Astrocyte (in vitro differentiated cells and primary cell): ENCODE measurements at places on chromosomes 16 and 17.

DNA sequence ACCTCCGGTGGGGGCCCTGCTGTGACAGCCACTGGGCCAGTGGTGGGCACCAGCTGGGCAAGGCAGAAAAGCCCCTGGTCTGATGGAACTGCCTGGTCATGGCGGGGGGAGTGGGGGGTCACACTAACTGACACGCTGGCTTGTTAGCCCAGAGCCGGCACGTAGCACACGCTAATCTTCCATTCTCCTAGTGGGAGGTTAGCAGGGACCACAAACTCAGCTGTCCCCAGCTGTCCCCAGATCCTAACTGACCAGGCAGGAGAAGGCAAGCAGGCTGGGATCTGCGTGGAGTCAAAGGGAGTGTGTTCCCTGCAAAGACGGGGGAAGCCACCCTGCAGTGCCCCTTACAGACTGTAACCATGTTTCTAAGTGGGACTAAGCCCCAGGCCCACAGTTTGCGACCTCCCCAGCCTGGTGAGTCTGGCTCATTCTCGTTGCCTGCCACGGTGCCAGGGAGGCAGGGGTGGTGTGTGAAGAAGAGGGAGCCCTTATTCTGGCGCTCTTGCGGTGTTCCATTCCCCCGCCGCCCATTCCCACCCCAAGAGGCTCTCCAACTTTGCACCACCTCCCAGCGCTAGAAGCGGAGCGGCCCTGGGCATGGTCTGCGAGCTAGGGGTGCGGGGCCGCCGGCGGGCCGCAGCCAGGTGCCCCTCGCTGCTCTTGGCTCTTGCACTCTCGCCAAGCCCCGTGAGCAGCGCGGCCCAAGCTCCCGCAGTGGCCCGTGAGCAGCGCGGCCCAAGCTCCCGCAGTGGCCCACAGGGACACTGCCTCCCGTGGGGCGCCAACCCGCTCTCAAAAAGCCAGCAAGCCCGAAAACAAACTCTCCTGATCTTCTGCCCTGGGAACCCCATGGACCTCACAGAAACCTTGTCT is 12.1 kb upstream of the ZNF423 start:
- DNase-seq: no peak

DNA sequence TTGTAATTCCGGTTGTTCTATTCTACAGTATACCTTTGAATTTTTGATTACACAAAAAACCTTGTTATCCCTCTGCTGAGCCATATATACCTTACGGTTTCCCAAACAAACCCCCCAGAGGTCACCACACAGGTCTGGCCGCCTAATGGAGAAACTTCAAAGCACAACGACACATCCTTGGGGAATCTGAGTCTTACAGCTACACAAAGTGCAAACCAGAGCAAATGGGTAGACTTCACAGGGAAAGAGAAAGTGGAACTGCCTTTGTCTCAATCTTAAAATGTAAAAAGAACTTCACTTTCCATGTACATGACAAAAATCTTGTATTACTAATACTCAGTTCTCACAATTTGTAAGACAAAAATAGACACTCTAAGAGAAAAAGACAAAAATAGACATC is 2.7 kb downstream of the FBXO31 start:
- no peak for DNase-seq

- no peak for DNase-seq
Observed at GRCh38 chr17:45111850-45112249, 20.5 kb downstream of the PLCD3 start.

DNA sequence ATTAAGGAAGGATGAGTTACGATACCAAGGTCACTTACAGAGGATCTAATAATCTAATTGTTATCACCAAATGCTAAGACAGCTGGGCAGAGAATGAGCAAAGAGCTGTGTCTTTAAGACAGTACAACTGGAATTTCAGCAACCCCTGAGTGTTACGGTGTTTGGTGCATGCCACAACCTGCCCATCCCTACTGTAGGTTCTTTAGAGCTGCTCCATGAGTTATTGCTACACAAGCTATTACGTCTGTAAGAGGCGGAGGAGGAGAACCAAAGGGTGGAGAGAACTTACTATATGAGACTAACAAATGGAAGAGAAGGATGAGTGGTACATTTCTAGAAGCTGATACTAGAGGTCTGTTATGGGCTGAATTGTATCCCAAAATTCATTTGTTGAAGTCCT is 14.2 kb upstream of the C17orf78 start:
- no peak for DNase-seq

GRCh38 chr16:866252-866896 is 65.8 kb upstream of the GNG13 start:
- DNase-seq: no peak

DNA sequence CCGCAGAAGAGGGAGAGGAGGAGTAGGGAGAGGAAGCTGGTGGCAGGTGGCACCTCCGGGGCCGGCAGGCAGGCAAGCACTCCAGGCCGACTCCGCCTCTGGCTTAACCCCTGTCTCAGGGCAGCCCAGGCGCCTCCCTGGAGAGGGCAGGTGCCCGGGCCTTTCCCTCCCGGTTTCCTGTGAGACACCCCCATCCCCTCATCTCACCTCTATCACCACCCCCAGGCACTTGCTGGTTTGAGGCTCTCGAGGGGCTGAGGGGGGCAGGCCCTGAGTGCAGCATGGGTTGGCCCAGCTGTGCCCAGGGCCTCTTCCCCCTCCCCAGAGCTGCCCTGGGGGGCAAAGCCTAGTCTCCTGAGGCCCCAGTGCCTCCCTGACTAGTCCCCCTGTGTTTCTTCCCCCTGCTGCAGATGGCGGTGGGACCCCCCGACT is 6.0 kb downstream of the DOC2A start:
- no peak for DNase-seq

DNA sequence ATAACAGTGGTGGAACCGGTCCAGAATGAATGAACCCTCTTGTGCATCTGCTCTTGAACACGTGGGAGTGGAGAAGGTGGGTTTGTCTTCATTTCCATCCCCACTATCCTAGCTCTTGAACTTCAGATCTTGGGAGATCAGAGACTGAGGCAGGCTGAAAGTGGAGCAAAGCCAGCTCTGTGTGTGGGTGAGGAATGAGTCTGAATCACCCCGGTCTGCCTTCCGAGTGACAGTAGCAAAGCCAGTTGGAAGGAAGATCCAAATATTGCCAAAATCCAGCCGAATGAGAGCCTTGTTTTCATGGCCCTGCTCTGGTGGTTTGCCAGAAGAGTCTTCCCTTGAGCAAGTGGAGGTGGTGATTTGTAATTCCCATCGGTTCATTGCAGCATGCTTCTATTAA is 29.0 kb upstream of the ASIC2 start:
- DNase-seq: peak; percentile 6

DNA sequence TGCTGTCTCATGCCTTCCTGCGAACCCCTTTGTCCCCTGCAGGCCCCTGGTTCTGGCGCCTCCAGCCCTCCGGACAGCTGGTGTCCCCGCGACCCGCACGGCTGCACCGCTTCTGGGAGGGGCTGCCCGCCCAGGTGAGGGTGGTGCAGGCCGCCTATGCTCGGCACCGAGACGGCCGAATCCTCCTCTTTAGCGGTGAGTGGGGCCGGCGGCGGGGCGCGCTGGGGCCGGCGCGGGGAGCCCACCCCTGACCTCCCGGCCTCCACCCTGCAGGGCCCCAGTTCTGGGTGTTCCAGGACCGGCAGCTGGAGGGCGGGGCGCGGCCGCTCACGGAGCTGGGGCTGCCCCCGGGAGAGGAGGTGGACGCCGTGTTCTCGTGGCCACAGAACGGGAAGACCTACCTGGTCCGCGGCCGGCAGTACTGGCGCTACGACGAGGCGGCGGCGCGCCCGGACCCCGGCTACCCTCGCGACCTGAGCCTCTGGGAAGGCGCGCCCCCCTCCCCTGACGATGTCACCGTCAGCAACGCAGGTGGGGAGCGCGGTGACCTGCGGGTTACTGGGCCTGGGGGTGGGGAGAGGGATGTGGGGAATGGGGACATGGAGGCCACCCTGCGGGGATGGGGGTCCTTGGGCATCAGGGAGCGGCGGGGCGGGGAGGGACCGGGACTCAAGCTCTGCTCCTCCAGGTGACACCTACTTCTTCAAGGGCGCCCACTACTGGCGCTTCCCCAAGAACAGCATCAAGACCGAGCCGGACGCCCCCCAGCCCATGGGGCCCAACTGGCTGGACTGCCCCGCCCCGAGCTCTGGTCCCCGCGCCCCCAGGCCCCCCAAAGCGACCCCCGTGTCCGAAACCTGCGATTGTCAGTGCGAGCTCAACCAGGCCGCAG is 7.1 kb upstream of the IL32 start:
- no peak for DNase-seq

DNA sequence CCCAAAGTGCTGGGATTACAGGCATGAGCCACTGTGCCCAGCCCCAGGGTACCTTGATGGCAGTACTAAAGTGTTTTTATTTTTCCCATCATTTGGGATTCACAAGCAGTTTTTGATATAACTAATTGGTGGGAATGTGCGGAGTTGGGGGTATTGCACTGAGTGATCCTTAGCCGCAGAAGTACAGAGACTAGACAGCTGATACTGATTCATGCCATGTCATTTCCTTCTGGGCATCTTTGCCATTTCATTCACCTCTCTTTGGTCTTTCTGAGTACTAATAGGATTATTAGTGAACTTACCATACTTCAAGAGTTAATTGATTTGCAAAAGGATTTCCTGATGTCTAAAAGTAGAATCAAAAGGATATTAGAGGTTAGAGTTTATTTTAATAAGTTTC is 9.7 kb downstream of the NMT1 start:
- DNase-seq: no peak

- DNase-seq: no peak
Observed at GRCh38 chr16:79188739-79189122, 411.8 kb downstream of the MAF start.

DNA sequence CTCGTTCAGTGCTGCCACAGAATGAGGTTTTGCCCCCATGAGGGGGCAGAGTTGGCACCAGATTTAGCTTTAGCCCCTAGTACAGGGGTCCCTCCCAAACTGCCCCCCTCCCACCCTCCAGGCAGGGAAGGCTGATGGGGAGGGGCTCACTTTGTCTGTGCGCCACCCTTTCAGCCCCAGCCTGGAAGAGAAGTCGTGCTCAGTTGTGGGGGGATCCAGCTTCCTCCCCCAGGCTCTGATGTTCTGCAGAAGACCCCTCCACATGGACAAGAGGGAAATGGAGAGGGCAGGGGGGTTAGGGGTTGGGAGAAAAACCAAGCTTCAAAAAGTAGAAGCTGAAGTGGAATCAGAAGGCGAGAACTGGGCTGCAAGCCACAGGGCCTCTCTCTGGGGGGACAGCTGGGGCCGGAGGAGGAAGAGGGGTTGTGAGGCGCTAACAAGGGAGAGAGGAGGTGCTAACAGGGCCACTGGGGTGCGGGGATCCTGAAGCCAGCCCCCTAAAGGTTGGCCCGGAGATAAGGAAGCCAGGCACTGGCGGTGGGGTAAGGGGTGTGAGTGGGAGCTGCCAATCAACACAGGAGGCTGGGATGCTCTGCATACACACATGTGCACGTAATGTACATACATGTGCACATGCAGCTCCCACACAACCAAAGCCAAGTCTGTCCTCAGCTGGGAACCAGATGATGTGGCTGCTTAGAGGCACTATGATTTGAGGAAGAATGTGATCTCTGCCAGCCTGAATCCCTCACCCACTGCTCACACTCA is 7.0 kb upstream of the TMEM92 start:
- DNase-seq: no peak

DNA sequence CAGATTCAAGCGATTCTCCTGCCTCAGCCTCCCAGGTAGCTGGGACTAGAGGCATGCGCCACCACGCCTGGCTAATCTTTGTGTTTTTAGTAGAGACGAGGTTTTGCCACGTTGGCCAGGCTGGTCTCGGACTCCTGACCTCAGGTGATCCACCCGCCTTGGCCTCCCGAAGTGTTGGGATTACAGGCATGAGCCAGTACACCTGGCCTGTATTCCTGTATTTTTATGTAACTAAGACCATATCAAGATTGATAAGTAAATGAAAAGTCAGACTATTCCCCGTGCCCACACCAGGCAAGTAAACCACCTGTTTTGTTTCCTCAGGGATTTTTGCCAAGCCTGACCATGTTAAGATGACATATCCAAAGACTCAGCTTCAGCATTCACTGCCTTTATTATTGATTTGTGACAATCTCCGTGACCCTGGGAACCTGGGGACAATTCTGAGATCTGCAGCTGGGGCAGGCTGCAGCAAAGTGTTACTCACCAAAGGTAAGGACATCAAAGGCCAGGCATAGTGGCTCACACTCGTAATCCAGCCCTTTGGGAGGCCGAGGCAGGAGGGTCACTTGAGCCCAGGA is 5.6 kb downstream of the MRM3 start:
- no peak for DNase-seq

DNA sequence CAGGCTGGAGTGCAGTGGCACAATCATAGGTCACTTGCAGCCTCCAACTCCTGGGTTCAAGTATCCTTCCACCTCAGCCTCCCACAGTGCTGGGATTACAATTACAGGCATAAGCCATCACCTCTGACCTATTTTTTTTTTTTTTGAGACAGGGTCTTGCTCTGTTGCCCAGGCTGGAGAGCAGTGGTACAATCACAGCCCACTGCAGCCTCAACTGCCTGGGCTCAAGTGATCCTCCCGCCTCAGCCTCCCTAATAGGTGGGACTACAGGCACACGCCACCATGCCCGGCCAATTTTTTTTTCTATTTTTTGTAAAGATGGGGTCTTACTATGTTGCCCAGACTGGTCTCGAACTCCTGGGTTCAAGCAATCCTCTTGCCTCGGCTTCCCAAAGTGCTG is 5.6 kb upstream of the GGA2 start:
- DNase-seq: no peak

GRCh38 chr17:32731556-32732295 is 145.2 kb downstream of the MYO1D start:
- no peak for DNase-seq

GRCh38 chr16:7601100-7601499 is 268.5 kb downstream of the RBFOX1 start:
- no peak for DNase-seq

- DNase-seq: no peak
Observed at GRCh38 chr17:82446649-82447048, 3.9 kb downstream of the CYBC1 start.

DNA sequence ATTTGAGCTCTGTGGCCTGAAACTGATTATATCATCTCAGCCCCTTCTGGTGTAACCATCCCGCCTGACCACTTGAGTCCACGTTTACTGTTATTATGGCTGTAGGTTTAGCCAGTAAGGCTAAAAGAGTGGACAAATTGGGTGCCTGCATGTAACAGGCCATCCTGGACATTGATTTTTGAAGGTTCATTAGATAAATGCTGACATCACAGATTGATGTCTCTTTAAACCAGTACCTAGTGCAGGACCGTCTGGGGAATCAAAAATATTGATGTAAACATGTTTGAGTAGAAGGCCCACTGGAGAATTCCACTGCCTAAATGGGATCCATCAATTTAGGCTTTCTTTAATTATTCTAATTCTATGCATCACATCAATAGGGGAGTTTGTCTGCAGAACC is 215.1 kb downstream of the IRX3 start:
- no peak for DNase-seq
